ENCODE measurements at places on chromosomes 16 and 17.

GRCh38 chr17:2724784-2725164, 13.2 kb upstream of the CLUH start:
- no peak for DNase-seq

DNA sequence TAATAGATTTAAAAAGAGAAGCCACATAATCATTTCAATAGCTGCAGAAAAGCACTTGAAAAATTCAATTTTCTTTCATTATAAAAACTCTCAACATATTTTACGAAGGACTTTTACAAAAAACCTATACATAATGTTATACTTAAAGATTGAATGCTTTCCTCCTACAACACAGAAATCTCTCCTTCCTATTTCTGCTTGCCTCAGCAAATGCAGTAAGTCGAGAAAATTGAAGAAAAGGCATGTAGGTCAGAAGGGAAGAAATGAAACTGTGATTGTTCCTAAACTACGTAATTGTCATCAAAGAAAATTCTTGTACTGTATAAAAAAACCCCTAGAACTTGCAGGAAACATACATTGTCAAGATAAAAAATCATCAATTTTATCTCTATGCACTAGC, 267.1 kb downstream of the BCAS3 start:
- no peak for DNase-seq

DNA sequence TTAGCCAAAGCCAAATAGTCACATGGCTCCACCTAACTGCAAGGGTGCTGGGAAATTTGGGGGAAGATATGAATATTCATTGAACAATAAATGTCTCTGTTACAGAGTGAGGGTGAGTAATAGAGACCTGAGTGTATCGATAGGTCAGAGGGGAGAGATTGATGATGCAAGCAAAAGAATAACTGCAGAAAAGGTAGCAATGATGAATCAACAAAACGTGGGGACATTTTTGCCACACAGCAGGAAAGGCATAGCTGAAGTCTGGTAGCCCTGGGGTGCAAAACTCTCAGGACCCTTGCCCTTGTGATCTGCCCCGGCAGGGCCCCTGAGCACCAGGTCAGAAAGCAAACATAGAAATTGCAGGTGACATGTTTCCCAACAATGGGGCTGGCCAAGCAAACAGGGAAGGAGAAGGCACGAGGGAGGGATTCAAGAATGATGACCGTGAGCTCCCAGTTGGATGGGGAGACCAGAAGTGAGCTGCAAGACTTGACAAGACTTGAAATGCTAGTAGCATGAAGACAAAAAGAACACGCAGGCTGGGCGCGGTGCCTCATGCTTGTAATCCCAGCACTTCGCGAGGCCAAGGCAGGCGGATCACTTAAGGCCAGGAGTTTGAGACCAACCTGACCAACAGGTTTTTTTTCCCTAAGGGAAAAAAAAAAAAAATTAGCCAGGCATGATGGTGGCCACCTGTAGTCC, 12.7 kb upstream of the HERPUD1 start:
- no peak for DNase-seq

DNA sequence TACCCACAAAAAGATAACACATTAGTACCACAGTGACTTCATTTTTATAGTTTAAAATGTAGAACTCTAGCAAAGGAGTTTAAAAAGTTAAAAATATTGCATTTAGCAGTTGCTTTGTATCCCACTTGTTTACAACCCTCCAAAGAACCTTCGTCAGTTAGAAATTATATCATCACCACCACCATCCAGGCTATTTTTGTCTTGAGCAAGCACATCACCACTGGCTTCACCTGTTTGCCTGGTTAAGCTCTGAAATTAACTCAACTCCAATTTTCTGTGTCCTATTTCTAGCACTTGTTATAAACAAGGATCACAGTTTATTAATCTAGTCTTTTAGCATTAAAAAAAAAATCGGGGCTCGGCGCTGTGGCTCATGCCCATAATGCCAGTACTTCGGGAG, 6.1 kb downstream of the GLYR1 start:
- DNase-seq: no peak

GRCh38 chr16:20430948-20431347, 20.4 kb upstream of the ACSM2A start:
- no peak for DNase-seq

DNA sequence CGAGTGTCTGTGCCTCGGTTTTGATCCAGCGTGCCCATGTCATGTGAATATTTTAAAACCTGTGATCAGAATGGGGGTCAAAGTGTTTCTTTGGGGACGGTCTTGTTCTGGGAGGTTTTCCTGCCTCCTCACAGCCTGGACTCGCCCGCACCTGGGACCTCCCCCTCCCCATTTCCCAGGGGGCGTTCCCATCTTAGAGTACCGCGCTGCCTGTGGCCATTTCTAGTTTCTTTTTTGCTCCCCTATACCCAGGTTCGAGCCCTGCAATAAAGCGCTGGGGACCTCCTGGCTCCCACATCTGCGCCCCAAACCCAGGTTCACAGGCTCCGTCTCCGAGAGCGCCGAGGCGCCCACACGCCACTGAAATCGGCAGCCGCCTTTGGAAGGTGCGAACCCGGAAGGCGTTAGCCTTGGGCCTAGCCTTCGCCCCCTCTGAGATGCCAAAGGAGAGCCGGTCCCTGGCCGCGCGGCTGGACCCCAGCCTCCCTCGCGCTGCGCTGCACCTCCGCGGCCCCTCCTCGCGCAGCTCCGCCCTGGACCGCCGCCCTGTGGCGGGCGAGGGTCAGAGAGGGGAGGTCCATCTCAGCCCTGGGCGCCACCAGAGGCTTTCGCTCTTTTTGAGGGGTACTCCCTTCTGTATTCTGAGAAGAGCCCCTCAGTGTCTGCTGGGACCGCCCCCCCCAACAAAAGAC, 1.7 kb downstream of the KCNJ12 start:
- DNase-seq: no peak

DNA sequence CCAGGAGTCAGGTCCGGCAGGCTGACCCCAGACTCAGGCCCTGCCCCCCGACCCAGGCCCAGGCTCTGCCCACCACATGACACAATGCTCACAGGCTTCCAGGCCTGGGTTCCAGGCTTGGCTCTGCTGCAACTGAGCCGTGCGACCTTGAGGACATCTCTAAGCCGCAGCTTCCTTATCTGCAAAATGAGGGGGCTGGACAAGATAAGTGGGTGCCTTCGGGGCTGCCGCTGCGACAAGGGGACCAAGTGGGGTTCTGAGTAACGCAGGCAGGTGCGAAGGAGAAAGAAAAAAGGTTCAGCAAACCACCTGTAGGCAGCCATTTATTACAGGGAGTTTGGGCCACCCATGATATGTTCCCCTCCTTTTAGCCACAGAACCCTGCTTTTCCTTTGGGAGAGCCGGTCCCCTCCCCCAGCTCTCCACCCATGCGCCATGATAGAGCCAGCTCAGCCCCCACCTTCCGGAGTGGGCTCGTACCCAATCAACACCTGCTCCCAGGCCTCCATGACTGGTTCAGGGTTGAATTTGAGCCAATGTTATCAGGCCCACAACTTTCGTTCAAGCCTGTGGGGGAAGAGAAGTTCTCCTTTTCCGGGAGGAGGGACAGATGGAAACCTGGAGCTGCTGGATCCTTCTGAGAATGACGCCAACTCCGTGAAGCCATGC, 38.2 kb downstream of the RTN4RL1 start:
- DNase-seq: no peak

DNA sequence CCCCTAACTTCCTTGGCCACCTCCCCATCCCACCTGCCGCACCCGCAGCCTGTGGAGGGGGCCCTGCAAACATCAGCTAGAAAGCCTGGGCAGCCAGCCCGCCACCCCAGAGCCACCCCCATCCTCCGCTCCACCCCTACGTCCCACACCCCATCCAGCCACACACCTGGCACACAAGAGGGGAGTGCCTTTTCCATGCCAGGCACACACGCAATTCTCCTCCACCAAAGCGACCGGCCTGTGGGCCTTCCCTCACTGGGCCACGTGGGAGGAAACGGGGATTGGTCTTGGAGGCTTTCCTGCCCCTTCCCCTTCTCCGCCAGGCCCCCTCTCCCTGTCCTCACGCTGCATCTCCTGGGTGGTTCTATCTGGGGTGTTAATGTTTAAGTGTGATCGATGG, 48.7 kb upstream of the TNRC6C start:
- DNase-seq: no peak

DNA sequence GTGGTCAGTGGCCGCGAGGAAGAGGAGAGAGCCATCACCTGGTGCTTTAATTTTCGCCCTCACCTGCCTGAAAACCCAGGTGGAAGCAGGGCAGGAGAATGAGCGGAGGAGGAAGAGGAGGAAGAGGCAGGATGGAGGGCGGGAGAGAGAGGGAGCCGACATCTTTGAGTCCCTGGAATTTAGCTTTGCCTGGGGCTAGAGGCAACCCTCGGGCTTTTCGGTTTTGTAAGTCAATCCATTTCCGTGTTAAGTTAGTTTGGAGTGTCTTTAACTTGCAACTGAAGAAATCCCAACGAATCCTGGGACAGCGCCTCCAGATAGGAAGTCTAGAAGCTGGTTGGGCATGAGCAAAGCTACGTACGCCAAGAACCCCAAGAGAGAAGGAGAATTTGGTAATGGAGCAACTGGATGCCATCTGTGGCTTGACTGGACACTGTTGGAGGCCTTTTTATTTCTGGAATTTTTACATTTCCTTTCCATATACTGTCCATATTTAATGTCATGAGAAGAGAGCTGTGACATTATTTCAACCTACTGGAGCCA, 36.9 kb upstream of the ATP2A3 start:
- DNase-seq: no peak

DNA sequence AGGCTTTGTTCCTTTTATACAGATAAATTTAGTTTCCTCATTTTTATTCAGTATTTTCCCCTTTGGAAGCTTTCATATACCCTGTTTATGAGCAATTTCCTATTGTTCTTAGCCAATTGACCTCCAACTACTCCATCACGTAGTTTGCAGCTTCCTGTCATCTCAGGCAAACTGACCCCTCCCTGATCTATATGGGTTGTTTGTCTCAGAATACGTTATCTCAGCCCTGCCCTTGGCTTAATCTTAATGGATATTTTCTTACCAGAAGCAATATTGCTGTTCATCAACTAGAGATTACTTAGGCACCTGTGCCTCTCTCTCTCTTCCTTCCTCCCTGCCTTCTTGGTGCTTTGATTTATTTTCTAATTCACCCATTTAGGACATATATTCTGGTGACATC, 81.2 kb downstream of the ZNF18 start:
- DNase-seq: no peak

GRCh38 chr17:17382065-17382459, 78.9 kb downstream of the NT5M start:
- DNase-seq: no peak

- DNase-seq: no peak
These were observed 137.7 kb upstream of the CDH5 start for GRCh38 chr16:66228792-66229191.

DNA sequence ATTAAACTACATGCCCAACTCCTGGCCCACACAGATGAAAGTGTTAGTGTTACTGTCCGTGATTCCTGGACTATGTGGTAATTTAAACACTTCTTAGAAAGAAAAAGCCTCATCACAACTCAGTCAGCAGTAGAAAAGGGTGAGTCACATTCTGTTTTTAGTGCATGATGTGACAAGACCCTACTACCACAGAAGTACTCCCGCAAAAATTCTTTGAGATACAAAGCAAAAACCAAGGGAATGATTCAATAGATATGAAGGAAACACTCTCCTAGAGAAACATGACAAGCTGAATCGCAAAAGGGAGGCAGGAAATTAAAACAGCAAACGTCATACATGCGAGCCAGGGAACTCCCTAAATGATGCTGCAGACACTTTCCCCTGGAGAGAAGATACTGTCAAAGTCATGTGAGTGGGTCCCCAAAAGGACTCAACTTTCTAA, 14.4 kb downstream of the SNN start:
- no peak for DNase-seq

DNA sequence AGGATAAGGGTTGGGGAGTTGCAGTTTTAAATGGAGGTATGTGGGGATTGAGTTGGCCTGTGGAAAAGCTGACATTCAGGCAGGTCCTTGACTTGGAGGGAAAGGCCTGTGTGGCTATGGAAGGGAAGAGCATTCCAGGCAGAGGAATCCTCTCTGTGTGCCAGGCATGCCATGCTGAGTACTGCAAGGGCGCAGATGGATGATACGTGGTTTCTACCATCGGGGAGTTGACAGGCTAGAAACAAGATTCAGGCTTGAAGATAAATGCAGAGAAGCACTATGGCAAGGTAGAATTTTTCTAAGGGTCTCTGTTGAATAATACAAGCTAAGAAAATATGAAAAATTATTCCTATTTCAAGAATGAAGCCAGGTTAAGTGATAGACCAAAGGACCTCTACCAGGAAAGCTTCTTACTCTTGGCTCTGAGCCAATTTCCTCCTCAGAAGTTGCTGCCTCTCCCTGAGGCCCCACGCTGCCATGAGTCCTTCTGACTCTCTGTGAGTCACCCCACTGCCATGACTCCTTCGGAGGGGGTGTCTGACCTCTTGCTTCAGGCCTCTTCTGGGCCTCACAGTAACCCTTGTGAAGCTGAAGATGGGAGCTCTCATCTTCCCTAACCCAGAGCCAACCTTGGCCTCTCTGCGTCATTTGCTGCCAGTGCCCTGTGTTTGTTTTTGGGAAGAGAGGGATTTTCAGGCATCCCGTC, 75.8 kb downstream of the WNT3 start:
- DNase-seq: no peak

DNA sequence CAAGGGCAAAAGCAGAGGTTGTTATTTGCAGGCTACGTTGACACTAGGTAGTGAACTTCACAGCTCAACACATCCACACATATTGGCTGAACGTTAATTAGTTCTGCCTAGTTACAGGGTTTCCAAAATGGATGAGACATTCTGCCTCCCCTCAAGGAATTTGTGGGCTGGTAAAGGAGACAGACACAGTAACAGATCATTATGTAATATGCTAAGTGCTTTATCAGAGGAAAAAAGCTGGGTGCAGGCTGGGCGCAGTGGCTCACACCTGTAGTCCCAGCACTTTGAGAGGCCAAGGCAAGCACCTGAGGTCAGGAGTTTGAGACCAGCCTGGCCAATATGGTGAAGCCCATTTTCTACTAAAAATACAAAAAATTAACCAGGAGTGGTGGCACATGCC, 26.2 kb downstream of the BMERB1 start:
- DNase-seq: no peak

- DNase-seq: no peak
These were observed 32.2 kb downstream of the SRL start for GRCh38 chr16:4209666-4210065.

GRCh38 chr17:46875849-46876352, 24.5 kb downstream of the WNT9B start:
- no peak for DNase-seq

DNA sequence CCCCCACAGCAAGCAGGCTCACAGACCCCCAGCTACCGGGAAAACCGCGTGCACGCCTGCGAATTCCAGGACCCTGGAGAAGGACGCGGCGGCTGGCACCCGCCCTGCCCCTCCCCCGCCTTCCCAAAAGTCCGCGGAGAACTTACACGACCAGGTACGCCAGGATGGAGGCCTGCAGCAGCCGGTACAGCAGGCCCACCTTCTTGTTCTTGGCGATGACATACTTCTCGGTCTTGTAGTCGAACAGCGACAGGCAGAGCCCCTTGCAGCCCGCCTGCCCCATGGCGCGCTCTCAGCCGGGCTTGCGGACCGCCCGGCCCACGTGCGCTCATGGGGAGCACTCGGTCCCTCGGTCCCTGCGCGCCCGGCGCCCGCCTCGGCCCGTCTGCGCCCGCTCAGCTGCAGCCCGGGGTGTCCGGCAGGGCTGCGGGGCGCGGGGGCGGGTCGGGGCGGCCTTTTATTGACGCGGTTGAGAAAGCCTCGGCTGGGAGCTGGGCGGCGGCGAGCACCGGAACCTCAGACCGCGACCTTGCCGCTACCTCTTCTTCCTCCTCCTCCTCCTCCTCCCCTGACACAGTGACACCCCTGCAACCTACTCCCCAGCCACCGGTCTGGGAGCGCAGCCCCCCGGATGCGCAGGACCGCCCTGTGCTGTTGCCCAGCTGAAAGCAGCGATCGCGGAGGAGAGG, at the start of gene P2RX5:
TSS of gene P2RX5 (minus strand) at position 433 of the 689 bp plus-strand sequence. CDS start at position 283, 150 bp downstream.
- no peak for DNase-seq
